Stimulated activated CD8-positive, alpha-beta memory T cell treated with anti-CD3 and anti-CD28 coated beads, Interleukin-15, amount 100 ng/mL, for 48 hours (primary cell): ENCODE measurements at places on chromosomes 7 and 10.

DNA sequence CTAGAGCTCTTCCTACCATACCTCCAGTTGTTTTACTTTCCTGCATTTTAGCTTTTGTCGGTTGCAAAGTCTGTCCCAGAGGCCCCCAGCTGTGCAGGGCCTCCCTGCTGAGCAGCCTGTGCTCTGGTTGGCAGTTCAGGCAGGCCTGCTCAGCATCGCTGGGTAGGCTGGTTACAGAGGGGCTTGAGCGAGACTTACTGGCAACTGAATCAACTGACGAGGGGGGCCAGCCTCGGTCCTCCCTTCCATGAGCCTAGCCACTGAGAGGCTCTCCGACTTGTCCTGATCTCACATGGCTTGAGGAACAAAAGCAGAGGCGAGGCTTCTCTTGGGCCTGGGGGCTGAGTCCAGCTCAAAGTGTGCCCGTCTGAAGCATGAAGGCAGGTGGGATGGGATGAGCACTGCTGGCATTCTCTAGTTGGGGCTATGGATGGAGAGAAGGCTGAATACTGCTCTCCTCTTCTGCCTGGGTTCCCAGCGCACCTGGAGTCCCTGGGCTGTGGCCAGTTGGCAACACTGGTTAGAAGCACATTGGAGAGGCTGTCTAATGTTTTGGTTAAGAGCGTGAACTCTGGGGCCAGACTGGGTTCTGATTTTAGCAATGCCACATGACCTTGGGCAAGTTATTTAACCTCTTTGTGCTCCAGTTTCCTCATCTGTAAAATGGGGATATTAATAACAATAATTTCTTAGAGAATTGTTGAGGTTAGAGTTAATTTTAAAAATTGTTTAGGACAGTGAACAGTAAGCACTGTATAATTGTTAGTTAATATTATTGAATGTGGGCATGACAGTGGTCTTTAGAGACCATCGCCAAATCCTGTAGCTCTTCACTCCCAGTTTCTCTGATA, 6.9 kb upstream of the SFRP5 start:
- DNase-seq = no peak

DNA sequence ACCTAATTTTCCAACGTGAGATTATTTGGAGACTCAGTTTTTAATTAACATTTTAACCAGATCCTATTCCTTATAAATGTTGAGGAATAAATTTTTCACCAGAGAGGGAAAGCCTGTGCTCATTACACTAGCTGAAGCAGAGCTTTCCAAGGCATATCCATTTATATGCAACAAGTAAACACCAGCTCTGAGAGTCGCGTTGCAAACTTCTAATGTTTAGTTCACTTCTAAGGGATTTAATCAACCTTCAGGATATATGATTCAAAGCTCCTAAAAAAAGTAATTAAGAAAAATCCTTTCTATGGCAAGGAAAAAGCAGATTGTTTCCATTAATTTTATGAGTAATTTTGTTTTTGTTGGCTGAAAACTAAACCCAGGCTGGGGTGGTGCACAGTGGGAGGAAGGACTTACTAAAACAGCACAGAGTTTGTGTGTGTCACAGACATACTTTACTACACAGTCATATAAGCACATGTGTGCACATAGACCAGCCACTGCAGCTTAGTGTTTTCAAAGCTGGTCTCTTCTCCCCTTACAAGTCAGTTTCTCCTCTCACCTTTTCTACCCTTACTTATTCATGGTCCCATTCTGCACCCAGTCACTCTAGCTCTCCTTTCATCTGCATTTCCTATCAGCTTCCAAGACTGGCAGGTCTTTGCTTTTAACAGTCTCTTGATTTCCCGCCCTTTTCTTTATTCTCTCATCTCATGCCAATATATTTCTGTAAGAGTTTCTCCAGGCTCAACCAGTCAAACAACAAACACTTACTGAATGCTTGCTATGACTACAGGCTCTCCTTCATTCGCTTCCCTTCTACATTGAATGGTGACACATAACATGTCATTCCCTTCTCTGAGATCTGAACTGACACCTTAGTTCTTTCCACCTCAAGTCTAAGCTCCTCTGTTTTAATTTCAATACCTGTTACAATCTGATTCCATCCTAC, 81.1 kb upstream of the FZD1 start:
- DNase-seq = no peak

DNA sequence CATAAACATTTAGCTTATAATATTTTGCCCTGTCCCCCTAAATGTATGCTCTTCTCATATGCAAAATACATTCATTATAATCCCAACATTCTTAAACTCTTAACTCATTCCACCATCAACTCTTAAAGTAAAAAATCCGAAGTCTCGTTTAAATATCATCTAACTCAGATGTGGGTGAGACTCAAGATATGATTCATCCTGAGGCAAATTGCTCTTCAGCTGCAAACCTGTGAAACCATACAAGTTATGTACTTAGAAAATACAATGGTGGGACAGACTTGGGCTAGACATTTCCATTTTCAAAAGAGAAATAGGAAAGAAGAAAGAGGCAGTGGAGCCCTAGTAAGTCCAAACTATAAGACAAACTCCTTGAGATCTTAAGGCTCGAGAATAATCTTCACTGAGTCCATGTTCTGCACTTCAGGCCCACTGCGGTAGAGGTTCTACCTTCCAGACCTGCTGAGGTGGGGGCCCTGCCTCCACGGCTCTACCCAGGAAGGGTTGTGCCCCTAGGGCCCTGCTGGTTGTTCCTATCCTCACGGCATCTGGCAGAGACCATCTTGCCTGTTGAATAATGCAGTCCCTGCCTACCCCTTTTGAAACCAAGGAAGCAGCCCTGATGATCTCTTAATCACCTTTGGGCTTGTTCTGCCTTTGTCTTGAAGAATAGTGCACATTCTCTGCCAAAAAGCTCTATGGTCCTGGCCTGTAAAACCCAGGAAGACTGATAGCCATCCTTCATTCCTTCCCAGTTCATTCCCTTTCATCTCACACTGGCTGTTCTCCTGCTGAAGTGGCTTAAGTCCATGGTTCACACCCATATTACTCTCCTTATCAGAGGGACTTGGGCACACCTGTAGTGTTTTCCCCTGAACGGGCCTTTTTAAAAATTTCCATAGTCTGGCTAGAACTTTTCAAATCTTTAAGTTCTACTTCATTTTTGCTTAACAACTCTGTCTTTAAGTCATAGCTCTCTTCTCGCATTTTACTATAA, 37.3 kb downstream of the INPP5F start:
- no peak for DNase-seq

DNA sequence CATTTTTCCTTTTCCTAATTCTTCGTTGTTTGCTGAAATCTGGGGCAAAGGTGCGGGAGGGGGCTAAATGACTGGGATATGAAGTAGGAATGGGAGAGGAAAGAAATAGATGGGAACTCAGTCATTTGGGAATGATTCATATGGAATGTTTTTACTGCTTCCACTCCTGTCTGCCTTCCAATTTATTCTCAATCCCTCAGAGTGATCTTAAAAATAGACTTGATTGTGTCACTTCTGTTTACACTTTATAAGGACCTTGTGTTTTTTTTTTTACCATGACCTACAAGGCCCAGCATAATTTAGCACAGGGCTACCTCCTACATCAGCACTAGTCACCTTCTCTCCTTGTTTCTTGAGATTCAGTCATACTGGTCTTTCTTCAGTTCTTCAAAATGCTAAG, 97.9 kb downstream of the PTEN start:
- DNase-seq = no peak

GRCh38 chr7:29149036-29149435, 2.7 kb upstream of the CPVL start:
- no peak for DNase-seq

GRCh38 chr7:5532536-5533335, 109.1 kb upstream of the TNRC18 start:
- DNase-seq = no peak

DNA sequence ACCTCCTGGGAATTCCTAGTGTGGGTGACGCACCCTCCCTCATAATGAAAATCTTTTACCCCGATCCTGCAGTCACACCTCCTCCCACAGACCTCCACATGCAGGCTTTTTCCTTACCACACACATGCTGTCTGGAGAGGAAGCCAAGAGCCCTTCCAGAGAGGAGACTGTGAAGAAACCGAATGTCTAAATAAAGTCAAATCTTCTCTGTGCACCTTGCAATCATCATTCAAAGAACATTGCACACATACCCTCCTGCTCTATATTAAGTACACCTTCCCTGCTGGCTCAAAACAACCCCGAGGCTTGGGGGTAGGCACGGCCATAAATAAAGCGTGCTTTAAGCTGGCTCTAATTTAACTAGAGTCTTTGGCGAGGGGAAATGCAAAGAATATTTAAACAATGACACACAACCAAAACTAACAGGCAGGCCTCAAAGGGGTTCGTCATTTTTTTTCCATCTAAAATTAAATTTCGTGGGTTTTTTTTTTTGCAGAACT, 34.9 kb downstream of the CALML3 start:
- no peak for DNase-seq

GRCh38 chr10:119658274-119658673, 7.1 kb downstream of the BAG3 start:
- no peak for DNase-seq

- no peak for DNase-seq
Measured at GRCh38 chr7:25246306-25246705, 18.0 kb upstream of the NPVF start.
